ENCODE measurements at places on chromosomes 7 and 10.

DNA sequence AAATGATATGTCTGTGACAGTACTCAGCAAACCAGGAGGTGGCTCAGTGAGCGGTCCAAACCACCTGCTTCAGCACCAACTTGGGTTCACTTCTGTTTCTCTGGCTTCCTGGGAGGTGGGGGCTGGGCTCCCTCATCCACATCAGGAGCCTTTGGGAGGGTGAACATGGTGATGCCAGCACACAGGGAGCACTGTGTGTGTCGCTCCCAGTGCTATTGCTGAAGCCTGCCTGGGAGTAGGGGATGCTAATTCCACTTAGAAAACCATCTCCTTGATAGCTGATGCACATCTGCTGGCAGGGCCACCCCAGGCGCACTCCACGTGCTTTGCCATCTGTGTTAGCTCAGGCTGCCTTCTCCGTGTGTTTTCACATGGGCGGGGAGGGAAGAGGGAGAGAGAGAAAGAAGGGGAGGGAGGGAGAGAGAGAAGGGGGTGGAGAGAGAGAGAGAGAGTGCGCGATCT is 58.0 kb downstream of the RAMP3 start:
- DNase-seq = no peak

- no peak for DNase-seq
Measured at GRCh38 chr10:30125496-30125895, 66.1 kb upstream of the JCAD start.

- DNase-seq = no peak
Measured at GRCh38 chr7:98681511-98681910, 64.4 kb downstream of the NPTX2 start.

- no peak for DNase-seq
Measured at GRCh38 chr10:132443983-132444876, 47.2 kb downstream of the PWWP2B start.

DNA sequence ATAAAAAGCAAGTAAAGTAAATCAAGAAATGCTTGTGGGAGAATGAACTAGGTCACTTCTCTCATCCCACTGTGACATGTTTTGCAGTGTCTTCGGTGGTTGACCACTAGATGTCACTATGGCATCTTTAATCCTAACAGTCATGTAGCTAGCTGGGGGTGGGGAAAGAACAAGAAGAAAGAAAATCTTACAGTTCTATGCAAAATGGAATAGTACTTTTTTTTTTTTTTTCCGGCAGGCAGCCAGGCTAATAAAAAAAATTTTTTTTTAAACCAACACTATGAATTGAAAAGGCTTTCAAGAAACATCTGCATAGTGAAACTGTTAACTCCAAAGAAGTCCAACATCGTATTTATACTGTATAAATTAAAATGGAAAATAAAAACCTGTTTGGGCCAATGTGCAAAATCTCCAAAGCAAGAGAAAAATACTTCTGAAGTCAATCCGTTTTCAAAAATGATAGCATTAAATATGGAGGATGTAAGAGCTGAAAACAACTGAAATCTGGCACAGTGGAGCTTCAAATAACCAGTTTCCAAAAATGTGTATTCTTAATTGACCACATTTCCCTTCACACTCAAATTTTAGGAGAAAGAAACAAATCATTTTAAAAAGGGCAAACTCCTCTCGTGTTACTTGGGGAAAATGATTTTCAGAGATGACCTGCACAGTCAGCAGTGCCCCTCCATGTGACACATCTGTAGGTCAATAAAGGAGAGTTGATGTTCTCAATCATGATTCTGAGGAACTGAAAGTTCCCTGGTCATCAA is 38.5 kb downstream of the CDK1 start:
- peak; percentile 83 for DNase-seq

GRCh38 chr7:29953726-29954347 is 35.8 kb downstream of the SCRN1 start:
- peak; percentile 18 for DNase-seq

Data from AG08395 (cell line).